ENCODE measurements at places on chromosomes 12 and 14.
A peak's percentile ranks its signal among the peaks of the same experiment; 100 is the strongest.

DNA sequence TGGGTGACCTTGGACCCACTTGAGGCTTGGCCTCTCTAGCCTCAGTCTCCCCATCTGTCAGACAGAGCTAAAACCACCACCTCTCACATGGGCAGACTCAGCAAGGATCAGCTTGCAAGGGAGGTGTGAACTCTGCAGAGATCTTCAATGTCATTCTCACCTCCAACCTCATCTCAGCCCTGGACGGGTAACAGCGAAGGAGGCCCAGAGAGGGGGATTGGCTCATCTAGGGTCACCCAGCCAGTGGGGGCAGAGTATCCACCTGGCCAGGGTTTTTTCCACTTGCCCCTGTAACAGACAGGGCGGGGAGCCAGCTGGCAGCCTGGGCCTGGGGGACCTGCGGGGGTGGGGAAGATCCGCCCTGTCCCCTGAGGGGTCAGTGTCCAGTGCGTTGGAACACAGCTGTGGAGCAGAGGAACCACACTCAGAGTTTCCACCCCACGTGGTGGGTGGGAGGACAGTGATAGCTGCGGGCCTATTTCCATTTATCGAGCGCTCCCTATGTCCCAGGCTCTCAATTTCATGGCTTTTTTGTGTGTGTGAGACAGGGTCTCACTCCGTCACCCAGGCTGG is 27.4 kb downstream of the DTX1 start:
- peak; percentile 56 for DNase-seq

GRCh38 chr12:49357103-49357678 is 10.1 kb upstream of the SPATS2 start:
- DNase-seq = no peak

- DNase-seq = no peak
Observed at GRCh38 chr14:102630405-102630804, 38.0 kb downstream of the RCOR1 start.

DNA sequence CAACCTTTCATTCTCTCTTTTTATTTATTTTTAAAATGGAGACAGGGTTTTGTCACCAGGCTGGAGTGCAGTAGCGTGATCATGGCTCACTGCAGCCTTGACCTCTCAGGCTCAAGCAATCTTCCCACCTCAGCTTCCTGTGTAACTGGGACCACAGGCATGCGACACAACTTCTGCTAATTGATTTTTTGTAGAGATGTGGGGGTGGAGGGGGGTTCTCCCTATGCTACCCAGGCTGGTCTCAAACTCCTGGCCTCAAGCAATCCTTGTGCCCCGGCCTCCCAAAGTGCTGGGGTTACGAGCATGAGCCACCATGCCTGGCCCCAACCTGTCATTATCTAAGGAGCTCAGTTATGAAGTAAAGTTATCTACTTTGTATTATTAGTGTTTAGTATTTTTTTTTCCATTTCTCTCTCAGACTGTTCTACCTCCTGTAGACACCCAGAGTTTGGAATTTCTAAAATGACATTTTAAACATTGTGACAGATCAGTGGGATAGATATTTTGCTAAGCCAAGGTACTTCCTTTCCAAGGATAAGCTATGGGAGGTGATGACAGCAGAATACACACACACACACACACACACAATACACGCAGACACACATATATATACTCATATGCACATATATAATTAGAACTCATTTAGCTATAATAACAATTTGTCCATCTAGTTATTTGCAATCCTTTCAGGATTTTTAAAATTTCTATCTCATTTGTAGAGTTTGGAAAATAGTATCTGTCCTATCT is 2.1 kb upstream of the USP44 start:
- no peak for DNase-seq

- DNase-seq = no peak
Observed at GRCh38 chr12:52632656-52633055, 14.3 kb upstream of the KRT73 start.

- peak; percentile 80 for DNase-seq
Observed at GRCh38 chr12:126667339-126667738, 1599.6 kb upstream of the TMEM132C start.

GRCh38 chr12:52494518-52494917 is 1.5 kb upstream of the KRT6A start:
- no peak for DNase-seq

DNA sequence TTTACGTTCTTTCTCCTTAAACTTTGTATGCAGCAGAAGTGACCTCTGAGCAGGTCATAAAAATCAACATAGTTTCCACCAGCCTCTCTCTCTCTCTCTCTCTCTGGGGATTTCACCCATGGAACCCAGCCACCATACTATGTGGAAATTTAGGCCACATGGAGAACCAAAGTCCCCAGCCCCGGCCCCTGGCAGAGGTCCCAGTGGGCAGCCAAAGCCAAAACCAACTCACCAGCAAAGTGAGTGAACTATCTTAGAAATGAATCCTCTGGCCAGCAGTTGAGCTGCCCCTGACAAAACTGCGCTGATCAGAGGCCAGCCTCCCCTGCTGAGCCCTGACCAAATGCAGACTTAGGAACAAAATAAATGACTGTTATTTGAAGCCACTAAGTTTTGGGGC is 9.2 kb downstream of the DUSP6 start:
- DNase-seq = no peak

DNA sequence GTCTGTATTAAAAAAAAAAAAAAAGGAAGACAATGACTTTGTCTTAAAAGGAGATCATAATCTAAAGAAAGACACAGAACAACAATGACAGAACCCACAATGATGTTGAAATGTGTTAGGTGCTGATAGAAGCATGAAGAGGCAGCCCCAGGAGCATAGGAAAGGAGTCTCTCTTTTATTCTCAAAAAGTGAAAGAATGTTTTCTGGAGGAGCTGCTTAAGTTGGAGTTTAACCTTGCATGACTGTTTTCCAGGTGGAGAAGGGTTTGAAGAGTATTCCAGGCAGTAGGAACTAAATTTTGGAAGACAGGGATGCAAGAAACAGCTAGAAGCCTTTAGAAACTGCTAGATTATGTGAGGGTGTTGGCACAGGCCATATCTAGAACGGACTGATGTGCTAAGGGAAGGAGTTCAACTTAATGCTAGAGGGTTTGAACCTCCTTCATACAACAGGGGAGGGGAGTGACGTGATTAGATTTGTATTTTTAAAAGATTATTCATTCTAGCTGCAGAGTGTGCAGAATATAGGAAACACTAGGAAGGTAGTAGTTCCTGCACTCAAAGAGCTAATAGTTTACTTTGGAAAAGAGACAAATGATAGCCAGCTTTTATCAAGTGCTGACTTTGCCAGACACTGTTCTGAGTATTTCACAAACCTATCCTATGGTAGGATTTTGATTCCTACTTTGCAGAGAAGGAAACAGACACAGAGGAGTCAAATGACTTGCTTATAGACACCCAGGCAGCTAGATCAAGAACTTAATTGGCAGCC is 4.6 kb upstream of the RPL6 start:
- no peak for DNase-seq

GRCh38 chr14:49942090-49942489 is 49.2 kb downstream of the ARF6 start:
- DNase-seq = no peak

- no peak for DNase-seq
Observed at GRCh38 chr14:49615776-49616175, 4.7 kb downstream of the RPL36AL start.

DNA sequence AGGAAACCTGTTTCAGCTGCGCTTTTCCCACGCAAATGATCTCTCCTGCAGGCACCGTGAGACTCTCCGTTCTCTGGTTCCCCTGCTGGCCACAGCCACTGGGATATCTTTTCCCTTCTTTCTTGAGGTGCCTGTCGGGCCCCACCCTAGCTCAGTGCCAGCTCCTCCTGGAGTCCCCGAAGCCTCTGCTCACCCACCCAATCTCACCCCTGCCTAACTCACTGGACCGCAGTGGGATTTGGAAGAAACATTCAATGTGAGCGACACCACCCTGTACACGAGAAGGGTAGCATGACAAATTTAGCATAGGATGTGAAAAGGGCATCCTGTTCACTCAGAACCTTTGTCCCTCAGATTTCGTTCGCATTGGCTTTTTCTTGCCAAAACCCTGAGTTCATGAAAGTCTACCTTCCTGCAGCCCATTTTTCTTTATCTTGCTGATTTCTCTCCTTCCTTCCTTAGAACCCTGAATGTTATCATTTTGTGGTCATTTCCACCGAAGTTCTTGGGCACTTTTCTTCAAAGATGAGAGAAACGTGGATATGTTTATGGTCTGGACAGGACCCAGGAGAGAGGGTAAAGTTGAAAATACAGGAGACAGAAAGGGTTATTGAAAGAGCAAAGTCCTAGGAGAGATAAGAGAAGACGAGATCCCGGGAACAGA is 63.6 kb upstream of the ELK3 start:
- DNase-seq = no peak

- no peak for DNase-seq
Observed at GRCh38 chr14:35416108-35416750, 11.7 kb upstream of the NFKBIA start.

- no peak for DNase-seq
Observed at GRCh38 chr12:55280991-55281390, 15.4 kb downstream of the OR6C6 start.

GRCh38 chr14:68364792-68365192 is 428.1 kb downstream of the ZFP36L1 start:
- DNase-seq = peak; percentile 69

DNA sequence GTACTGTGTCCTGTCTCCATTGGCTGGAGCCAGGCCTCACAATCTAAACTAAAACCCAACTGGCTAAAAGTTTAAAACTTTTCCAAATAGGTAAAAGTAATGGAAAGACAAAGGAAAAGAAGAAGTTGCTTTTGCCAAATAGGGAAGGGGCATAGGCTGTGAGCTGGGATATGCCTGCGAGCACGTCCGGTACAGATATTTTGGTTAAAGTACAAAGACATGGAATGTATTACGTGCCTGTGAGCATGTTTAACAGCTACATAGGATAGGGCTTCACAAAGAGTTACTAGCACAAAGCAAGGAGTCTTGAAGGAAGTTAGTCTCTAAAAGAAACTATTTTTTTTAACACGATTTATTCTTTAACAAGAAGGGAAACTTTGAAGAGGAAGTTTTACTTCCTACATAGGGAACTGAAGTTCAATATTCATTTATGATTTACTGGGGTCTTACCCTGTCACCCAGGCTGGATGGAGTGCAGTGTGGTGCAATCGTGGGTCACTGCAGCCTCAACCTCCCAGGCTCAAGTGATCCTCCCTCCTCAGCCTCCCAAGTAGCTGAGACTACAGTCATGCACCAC is 41.9 kb upstream of the INF2 start:
- no peak for DNase-seq

DNA sequence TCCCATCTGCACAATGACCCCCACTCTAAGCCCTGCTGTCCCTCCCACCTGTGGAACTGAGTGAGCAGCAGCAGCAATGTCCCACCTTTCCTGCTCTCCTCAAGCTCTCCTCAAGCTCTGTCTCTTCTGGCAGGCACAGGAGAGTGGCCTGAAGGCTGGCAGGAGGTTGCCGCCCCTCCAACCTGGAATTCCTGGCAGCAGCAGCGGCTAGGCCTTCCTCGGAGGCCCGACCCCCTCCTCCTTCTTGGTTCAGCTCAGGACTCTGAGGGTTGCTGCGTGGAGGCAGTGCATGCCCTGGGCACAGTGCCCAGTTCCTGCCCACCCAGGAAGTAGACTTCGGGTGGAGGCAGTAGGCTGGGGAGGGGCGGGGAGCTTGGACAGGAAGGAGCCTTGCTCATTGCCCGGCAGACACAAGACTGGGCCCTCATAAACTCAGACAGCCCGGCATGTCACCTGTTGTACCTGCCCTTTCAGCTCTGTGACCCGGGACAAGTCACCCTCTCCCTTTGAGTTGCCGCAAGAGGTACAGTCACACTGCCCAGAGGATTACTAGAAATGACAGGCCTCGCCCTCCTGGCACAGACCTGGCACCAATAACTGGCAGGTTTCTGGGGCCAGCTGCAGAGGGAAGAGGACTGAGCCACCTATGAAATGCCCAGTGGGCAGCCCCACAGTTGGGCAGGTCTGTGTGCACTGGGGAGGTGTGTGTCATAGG is 2.1 kb upstream of the SERPINA1 start:
- DNase-seq = peak; percentile 66

GRCh38 chr12:115338566-115339294 is 654.8 kb upstream of the TBX3 start:
- peak; percentile 65 for DNase-seq

DNA sequence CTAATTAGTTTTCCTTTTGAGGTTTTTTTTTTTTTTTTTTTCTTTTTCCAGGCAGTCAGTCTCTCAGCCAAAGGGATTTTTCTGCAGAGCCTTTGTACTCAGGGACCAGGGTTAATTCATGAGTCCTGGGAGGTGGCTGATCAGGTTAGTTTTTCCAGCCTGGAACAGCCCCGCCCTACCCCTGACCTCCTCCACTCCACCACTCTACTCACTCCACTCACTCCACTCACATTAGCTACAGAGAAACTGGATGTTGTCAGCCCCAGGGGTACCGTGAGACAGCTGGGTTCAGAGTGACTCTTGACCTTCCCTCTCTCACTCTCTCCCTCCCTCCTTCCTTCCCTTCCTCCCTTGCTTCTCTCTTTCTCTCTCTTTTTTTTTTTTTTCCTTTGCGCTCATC is 161.0 kb downstream of the CRADD start:
- no peak for DNase-seq

DNA sequence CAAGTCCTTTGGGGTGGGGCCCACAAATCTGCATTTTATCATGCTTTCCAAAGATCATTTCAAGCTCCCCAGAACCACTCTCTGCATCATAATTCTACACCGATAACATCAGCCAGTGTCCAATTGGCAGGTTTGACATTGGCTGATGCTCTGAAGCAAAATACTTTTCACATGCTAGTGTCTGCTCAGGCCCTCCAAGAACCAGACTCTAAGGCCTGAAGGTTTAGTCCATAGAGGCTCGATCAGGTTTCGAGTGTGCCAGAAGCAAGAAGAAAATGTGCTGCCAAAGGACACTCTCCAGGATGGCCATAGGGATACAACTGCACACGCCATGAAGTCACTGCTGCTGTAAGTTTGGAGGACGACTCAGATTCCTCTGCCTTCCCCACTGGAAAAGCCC is 280.3 kb downstream of the KSR2 start:
- no peak for DNase-seq

DNA sequence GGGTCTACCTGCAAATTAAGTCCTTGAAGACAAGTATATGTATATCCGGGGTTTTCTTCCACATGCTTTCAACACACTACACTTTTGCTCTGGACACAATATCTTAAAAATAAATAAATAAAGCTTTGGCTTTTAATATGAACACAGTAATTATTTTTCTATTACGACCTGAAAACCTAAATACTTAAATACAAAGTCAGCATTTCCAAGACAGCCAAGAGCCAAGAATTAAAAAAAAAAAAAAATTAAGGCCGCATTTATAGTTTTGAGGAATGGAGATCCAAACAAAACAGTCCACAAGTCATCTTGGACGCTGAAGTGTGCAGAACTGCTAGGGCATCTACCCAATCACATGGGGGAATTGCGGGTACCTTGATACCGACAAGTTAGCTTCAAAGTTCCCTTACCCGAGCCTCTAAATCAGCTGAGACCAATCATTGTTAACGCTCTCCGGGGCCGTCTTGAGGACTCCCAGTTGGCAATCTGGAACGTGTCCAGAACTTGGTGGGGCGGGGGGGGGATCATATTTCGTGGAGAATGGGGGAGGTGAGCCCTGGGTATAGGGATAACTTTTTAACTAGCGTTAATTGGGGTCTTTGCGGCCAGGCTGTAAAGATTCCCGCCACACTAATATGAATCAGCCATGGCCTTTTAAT is 731 bp upstream of the PCNX4 start:
- DNase-seq = peak; percentile 59

Measured in islet precursor cell (in vitro differentiated cells).